ENCODE measurements at places on chromosomes 3 and 15.

- no peak for DNase-seq
Measured at GRCh38 chr15:77028451-77029165, 33.7 kb downstream of the PSTPIP1 start.

- no peak for DNase-seq
Measured at GRCh38 chr3:171951597-171951996, 87.8 kb upstream of the FNDC3B start.

DNA sequence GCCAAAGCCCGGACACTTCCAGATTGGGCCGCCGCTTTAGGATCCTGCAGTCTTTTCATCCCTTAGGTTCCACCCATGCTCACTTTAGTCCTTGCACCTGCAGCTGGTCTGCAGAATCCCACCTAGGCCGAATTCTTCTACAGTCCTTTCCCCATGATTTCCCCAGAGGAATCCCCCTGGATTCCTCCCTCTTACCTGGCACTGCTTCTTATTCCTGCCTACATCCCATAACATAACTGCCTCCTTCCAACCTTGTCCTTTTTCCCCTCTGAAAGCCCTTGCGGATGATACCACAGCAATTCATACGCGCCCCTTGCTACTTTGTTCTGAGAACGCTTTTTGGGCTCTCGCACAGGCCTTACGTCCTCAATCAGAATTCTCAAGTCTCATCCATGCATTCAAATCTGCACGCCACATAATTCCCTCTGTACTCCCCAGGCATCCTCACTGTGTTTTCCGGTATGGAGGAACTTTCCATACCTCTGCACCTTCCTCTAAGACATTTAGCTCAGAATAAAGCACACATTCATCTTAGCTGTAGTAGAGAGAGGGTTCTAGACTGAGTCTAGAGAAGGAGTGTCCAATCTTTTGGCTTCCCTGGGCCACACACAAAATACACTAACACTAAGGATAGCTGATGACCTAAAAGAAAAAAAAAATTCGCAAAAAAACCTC is 619 bp downstream of the EIF2AK4 start:
- no peak for DNase-seq

DNA sequence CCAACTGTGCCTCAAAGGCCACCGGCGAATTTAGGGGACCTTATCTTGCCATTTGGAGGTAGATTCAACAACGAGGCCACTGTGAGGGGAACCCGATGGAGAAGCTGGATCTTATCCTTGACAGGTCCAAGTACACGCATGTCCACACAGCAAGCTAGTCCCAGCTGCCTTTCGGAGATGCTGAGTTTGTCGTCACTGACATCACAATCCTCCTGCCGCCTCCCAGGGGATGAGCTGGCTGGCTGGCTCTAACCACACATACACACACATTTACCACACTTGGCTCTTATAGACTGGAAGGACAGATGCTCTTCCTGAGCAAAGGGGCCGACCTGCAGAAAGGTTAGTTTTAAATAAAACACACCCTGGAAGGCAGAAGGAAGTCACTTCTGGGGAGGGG is 176.3 kb downstream of the STT3B start:
- DNase-seq, result no peak

GRCh38 chr3:177730814-177731213 is 533.5 kb upstream of the TBL1XR1 start:
- DNase-seq, result no peak

DNA sequence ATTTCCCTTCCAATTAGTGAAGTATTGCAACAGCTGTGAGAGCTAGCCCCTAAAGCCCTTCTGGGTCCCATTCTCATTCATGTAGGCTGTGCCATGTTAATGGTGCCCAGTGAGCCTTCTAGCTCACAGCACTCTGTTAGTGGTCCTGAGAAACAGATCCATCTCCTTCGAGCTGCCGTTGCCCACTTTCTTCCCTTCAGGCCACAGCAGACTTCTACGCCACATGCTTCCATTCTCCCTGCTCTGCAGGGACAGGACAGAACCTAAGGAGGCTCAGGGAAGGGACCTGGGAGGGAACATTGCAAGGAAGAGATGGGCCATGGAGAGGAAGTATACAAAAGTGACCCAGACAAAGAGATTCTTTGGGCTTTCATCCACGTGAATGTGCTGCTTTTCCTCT is 11.7 kb upstream of the STARD5 start:
- no peak for DNase-seq

- no peak for DNase-seq
Measured at GRCh38 chr15:64354688-64355344, 1.2 kb downstream of the CSNK1G1 start.

GRCh38 chr3:9019259-9019961 is 56.1 kb upstream of the RAD18 start:
- DNase-seq, result no peak

Measured in NCI-H774 (cell line).